CD4-positive, alpha-beta T cell treated with Interferon alpha-2 for 1 hour (primary cell): ENCODE measurements at places on chromosomes 16 and 17.

- DNase-seq = peak; percentile 59
Measured at GRCh38 chr17:81509207-81509971, 3.2 kb downstream of the ACTG1 start.

- DNase-seq = no peak
Measured at GRCh38 chr16:66713076-66713475, 16.5 kb upstream of the CMTM4 start.

GRCh38 chr16:66662445-66663194, 33.9 kb downstream of the CMTM4 start:
- DNase-seq = no peak

DNA sequence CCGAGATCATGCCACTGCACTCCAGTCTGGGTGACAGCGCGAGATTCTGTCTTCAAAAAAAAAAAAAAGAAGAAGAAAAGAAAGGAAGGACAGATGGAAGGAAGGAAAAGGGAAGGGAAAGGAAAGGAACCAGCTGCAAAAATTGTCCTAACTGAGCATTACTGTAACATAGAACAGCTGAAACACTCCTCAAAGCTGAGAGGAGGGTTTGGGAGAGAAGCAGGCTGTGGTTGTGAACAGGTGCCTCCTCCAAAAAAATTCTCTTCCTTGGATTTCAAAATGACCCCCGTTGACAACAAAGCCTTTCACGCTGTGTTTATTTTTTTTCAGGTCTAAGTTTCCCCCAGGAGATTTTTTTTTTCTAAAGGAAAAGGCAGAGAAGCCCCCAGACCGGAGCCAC, 541.4 kb downstream of the WWOX start:
- no peak for DNase-seq

DNA sequence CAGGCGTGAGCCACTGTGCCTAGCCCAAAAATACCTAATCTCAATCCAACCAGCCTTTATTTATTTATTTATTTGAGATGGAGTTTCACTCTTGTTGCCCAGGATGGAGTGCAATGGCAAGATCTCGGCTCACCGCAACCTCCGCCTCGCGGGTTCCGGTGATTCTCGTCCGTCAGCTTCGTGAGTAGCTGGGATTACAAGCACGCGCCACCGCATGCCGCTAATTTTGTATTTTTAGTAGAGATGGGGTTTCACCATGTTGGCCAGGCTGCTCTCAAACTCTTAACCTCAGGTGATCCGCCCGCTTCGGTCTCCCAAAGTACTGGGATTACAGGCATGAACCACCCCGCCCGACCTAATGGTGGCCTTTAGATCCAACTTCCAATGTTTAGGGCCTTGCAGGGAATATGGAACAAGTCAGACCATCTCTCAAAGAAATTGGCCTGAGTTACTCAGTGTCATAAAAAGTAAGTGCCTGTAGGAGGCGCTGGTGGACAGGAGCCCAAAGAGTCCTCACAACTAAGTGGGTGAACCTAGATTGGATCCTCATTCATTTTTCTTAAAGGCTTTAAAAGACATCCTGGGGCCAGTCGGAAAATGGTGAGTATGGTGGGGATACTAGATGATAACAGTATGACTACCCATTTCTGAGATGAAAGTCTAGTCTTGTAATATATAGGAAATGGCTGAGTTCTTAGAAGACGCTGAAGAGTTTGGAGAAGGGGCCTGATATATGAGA, 4.6 kb downstream of the ZSCAN10 start:
- peak; percentile 56 for DNase-seq

DNA sequence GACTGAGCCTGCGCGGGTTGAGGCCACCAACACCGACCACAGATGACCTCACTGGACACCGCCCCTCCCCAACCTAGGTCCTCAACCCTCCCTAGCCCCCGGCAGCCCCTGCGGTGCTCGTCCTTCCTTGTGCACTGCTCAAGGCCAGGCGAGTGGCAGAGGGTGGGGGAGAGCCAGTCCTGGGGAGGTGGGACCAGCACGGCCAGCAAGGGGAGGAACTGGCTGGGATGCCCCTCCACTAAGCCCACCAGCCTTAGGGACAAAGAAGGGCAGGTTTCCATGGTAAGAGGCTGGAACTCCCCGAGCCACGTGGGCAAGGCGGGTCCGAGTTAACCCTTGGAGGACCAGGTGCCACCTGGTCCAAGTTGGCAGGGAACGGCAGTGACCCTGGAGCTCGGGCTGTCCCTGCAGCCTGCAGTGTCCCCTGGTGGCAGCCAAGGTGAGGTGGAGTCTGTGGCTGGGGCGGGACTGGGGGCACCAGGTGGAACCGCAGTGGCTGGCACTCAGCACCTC, 9.2 kb downstream of the FSCN2 start:
- peak; percentile 56 for DNase-seq

- no peak for DNase-seq
Measured at GRCh38 chr16:359871-360697, 7.6 kb upstream of the AXIN1 start.

DNA sequence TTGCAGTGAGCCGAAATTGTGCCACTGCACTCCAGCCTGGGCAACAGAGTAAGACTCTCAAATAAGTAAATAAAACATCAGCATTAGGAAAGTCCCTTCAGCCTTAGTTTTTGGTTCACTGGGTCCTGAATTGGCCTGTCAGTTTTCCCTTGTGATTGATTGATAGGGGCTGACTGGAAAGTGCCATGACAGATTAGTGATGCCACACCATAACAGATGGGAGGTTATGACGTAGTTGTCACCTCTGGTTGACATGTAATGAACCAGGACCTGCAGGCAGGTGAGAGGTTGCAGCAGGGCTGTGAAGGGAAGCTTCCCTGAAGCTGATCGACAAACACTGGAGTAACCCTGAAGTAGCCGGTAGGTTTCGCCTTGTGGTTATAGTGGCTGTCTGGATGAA, 41.8 kb downstream of the CDH3 start:
- no peak for DNase-seq

DNA sequence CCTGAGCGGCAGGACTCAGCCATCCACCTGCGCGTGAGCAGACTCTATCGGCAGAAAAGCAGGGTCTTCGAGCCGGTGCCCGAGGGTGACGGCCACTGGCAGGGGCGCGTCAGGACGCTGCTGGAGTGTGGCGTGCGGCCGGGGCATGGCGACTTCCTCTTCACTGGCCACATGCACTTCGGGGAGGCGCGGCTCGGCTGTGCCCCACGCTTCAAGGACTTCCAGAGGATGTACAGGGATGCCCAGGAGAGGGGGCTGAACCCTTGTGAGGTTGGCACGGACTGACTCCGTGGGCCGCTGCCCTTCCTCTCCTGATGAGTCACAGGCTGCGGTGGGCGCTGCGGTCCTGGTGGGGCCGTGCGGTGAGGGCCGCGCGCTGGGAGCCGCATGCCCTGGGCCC, 14.9 kb downstream of the METRNL start:
- DNase-seq = no peak

DNA sequence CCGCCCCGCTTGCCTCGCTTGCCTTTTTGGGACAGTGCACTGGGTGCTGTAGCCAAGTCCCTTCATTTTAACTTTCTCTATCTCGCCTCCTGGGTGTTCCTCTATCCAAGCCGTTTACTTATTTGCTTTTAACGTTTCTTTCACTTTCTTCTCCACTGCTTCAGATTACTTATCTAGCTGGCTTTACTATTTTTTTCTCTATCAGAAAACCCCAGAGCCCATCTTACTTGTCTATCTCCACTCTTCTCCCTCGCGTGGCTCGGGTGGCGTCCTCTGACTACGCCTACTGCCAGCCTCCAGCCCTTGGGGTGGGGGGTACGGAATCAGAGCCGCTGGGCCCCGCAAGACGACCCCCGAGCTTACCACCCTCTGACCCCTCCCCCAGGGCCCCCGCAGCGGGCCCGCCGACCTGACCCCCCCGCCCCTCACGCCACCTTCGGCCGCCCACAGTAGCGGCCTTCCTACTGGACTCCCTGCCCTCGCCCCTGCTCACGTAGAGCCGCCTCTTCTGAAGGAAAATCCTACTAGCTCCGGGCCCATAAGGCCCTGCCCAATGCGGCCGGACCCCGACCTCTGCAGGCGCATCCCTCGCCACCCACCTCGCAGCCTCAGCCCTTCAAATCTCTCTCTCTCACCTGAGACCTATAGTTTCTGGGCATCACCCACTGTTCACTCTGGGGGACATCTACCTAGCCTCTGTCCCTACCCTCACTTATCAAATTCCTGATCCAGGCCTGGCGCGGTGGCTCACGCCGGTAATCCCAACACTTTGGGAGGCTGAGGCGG, 1.0 kb upstream of the SLC12A4 start:
- peak; percentile 39 for DNase-seq

GRCh38 chr17:30224419-30224960, 11.0 kb downstream of the SLC6A4 start:
- DNase-seq = no peak

DNA sequence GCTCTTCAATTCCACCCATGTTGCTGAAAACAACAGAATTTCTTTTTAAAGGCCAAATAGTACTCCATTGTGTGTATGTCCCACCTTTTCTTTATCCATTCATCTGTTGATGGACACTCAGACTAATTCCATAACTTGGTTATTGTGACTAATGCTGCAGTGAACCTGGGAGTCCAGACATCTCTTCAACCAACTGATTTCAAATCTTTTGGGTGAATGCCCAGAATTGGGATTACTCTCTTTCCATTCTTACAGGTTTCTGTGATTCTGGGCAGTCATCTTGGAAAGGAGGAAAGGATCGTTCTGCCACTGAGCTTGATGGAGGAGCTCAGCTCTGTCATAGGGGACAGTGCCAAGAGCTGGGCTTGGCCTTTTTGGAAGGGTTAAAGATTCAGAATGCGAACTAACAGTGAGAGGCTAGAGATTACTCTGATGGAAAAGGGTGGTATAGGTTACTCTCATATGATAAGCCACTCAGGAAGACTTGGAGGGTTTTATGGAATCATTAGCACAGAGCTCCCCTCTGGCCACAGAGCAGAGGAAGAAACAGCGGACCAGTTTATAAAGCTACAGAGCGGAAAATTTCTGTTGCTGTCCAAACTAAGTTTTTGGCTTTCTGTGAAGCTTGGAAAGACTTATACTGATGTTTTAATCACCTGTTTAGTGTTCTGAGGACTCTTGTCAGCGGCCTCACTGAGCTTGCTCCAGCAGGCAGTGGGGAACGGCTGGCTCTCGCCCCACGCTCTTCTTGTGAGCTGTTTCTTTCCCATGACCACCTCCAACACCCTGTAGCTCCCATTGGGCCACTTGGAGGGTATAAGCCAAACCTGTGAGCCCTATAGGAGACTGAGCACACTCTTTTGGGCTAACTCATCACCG, 48.3 kb downstream of the HIC1 start:
- no peak for DNase-seq

DNA sequence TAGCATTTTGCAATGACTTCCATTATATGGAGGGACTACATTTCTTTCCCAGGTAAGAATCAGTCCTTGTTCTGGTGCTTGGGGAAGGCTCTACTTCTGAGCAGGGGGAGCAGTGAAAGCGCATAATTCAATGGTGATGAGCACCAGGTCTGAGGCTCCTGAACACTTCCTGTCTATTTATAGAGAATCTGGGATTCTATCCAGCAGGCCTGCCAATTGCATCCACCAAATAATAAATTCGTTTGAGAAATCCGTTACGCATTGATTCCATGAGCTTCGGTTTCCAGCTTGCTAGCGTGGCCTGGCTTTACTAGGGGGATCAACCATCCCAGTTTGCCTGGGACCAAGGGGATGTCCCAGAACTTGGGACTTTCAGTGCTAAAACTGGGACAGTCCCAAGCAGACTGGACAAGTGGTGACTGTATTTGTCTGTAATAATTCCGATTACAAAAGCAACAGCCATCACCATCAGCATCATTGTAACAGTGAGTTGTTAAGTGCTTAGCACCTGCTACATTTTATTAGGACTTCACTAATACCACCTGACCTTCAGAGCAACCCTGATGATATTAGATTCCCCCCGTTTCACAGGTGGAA, 349.9 kb downstream of the MAF start:
- DNase-seq = no peak

DNA sequence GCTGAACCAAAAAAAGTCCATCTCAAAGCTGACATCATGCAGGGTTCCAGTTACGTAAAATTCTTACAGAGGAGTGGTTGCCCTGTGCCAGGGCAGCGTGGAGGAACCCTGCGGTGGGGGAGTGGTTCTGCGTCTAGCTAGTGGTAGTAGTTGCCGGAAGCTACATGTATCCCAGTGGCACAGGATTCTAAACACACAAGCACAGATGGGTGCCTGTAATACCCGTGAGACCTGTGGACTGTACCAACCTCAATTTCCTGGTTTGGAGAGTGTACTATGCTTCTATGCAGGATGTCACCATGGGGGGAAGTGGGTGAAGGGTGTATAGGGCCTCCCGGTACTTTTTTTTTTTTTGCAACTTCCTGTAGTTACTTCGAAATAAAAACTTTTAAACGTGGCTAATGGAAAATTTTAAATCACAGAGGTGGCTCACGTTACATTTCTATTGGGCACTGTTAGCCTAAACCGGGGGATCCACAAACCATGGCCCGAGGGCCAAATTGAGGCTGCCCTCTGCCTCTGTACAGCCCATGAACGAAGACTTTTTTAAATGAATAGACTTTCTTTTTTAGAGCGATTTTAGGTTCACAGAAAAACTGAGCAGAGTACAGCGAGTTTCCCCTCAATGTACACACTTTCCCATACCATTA, 38.5 kb downstream of the TBC1D16 start:
- DNase-seq = peak; percentile 89

DNA sequence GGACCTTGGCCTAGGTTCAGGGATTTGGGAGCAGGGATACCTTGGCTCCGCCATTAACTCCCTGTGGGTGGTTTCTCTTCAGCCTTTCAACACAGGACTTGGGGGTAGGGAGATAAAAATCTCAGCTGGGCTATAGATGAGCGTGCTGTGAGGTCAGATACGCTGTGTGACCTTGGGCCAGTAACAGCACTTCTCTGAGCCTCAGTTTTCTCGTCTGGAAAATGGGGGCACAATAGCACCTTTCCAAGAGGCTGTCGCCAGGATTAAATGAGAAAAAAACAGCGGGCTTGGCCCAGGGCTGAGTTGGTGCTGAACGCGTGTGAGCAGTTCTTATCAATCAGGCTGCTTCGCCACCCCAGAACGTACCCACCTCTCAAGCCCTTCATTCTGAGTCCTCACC, 17.6 kb downstream of the CCDC92B start:
- DNase-seq = no peak

DNA sequence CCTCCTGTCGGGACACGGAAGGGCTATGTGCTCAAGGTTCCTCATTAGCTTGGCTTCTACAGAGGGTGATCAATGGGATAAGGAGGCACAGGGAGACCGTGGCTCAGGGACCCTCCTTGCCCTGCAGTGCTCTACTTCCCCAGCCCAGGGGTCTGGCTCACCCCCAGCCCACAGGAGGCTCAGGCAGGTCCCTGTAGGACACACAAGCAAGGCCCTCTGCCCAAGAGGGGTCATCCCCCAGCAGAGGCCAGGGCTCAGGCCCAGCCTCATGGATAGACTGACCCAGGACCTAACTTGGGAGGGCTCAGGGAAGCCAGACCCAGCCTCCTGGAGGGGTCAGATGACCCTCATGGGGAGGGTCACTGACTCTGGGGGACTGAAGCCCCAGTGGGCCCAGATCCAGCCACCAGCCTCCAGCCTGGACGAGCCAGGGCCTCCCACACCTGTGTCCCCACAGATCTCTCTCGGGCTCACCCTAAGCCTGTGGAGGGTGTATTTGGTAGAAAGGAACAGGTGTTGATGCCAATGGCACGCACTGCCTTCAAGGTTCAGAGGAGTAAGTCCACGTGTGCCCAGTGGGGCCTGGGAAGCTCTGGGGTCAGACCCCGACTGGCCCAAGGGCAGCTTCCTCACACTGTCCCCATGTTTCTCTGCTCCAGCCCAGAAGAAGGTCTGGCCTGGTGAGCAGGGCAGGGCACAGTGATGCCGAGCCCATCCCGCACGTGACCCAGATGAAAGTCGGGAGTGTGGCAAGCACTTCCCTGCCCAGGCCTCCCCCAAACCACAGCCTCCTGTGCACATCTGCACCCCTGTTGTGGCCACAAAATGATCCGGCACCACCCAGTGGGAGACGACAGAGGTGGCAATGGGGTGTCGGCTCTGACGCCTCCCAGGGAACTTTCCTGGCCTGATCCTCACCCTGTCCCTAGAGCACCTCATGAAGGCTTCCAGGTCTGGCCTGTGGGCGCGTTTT, 10.9 kb upstream of the KRTAP17-1 start:
- DNase-seq = peak; percentile 55
